ENCODE measurements at places on chromosomes 11 and 22. TPM values are rescaled to one million over a fixed set of nuclear protein-coding genes. Genes with fewer than 3 reads are reported as not detected.

PGR gene
- total RNA-seq, result not detected

GRCh38 chr11:88115828-88116755, 59.2 kb downstream of the RAB38 start:
- no peak overlapping the region for H3K4me3 ChIP-seq
- H3K4me1 ChIP-seq, result no peaks in the 10 kb centered on the region

- H3K27ac ChIP-seq, result no peak overlapping the region
- no peaks in the 10 kb centered on the region for H3K4me1 ChIP-seq
- no peak overlapping the region for H3K4me3 ChIP-seq
- H3K27me3 ChIP-seq, result no peaks in the 10 kb centered on the region
- no peak for DNase-seq
These were observed 1100.1 kb downstream of the BRD1 start for GRCh38 chr22:48727454-48728058.

GRCh38 chr11:86039094-86039493, 29.8 kb downstream of the PICALM start:
- no peak overlapping the region for H3K4me3 ChIP-seq
- peaks cover 47% of the 10 kb centered on the region for H3K4me1 ChIP-seq
- H3K36me3 ChIP-seq, result no peaks in the 10 kb centered on the region
- no peak overlapping the region for H3K27ac ChIP-seq

GRCh38 chr11:1639102-1639620, 9.6 kb downstream of the KRTAP5-5 start:
- H3K27ac ChIP-seq, result no peak overlapping the region
- no peak overlapping the region for H3K4me3 ChIP-seq
- no peaks in the 10 kb centered on the region for H3K36me3 ChIP-seq
- DNase-seq, result no peak
- H3K4me1 ChIP-seq, result no peaks in the 10 kb centered on the region
- peaks cover 3% of the 10 kb centered on the region for H3K27me3 ChIP-seq

GRCh38 chr11:103773537-103773936, 262.9 kb upstream of the DDI1 start:
- no peaks in the 10 kb centered on the region for H3K36me3 ChIP-seq
- H3K27me3 ChIP-seq, result no peaks in the 10 kb centered on the region
- DNase-seq, result no peak
- no peak overlapping the region for H3K4me3 ChIP-seq
- no peak overlapping the region for H3K27ac ChIP-seq
- no peaks in the 10 kb centered on the region for H3K4me1 ChIP-seq

- H3K4me3 ChIP-seq, result no peak overlapping the region
- no peak for DNase-seq
- H3K27ac ChIP-seq, result no peak overlapping the region
- no peaks in the 10 kb centered on the region for H3K27me3 ChIP-seq
- H3K36me3 ChIP-seq, result no peaks in the 10 kb centered on the region
These were observed 66.1 kb downstream of the TENM4 start for GRCh38 chr11:79374727-79375126.

DNA sequence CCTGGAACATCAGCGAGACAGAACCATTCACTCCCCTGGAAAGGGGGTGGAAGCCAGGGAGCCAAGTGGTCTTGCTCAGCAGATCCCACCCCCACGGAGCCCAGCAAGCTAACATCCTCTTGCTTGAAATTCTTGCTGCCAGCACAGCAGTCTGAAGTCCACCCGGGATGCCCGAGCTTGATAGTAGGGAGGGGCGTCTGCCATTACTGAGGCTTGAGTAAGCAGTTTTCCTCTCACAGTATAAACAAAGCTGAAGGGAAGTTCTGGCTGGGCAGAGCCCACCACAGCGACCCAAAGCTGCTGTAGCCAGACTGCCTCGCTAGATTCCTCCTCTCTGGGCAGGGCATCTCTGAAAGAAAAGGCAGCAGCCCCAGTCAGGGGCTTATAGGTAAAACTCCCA, 764.8 kb upstream of the LUZP2 start:
- H3K27me3 ChIP-seq, result no peaks in the 10 kb centered on the region
- no peaks in the 10 kb centered on the region for H3K4me1 ChIP-seq
- no peaks in the 10 kb centered on the region for H3K36me3 ChIP-seq
- H3K27ac ChIP-seq, result no peak overlapping the region

DNA sequence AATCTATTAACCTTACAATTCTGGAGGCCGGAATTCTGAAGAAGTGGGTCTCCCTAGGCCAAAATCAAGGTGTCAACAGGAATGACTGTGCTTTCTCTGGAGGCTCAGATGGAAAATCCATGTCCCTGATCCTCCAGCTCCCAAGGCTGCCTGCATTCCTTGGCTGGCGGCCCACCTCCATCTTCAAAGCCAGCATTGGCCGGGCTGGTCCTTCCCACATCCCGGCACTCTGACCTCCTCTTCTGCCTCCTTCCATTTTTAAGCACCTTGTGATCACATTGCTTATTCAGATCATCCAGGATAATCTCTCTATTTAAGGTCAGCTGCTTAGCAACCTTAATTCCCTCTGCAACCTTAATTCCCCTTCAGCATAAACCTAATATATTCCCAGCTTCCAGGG, 22.7 kb upstream of the CTSD start:
- no peak for DNase-seq
- peak overlapping the region; percentile 2 for H3K27ac ChIP-seq
- no peaks in the 10 kb centered on the region for H3K27me3 ChIP-seq

DNA sequence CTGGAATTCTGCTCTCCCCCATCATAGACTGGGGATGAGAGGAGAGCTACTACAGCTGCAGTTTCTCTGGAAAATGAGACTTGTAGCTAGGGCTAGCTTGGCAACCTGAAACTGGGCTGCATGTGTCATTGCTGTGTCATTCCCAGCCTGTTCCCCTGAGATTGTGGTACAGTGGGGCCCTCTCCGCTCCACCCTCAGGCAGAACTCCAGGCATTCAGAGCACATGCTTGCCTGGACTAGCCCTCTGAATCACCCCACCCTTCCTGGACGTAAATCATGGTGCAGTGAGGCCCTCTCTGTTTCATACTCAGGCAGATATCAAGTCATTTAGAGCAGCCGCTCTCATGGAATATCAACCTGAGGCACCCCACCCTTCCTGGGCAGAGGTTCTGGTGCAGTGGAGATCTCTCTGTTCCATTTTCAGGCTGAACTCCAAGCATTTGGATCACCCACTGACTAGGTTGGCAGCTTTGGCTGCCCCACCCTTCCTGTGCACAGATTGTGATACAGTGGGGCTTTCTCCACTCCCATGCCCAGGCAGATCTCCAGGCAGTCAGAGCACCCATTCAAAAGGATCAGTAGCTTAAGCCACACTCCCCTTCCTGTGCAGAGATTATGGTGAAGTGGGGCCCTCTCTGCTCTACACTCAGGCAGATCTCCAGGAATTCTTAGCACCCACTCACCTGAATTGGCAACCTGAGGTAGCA, 274.4 kb downstream of the C11orf87 start:
- no peaks in the 10 kb centered on the region for H3K4me1 ChIP-seq
- DNase-seq, result no peak
- H3K27me3 ChIP-seq, result no peaks in the 10 kb centered on the region
- no peak overlapping the region for H3K27ac ChIP-seq

GRCh38 chr11:65791719-65792213, 4.9 kb downstream of the OVOL1 start:
- DNase-seq, result no peak

SHISAL1 gene
- 1.2 TPM for total RNA-seq

DNA sequence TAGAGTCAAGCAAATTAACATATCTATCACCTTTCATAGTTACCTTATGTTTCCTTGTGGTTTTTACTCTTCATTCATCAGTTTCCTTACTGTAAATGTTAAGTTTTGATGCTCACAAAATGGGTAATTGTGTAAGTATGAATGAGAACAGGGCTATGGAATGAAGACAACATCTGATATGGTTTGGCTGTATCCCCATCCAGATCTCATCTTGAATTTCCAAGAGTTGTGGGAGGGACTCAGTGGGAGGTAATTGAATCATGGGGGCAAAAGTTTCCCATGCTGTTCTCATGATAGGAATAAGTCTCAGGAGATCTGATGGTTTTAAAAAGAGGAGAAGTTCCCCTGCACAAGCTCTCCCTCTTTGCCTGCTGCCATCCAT, 107.6 kb downstream of the CCDC34 start:
- H3K27me3 ChIP-seq, result no peaks in the 10 kb centered on the region
- no peaks in the 10 kb centered on the region for H3K36me3 ChIP-seq
- no peak overlapping the region for H3K27ac ChIP-seq
- no peaks in the 10 kb centered on the region for H3K4me1 ChIP-seq

MPEG1 gene
- total RNA-seq, result 0.08 TPM

DNA sequence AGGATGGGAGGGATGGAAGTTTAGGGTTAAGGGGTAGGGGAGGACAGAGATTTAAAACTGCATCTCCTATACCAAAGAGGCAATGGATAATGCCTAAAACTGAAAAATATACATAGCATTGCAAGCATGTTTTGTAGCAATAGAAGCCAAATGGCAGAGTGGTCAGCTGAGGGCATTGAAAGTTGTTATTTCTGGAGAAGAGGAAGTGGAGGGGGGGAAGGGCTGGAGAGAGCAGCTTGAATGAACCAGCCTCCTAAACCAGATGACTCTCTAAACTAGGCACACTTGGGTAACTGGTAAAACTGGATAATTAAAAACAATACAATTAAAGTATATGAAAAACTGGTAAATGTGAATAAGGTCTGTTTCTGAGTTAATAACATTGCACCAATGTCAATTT, 70.3 kb upstream of the TP53I11 start:
- H3K4me3 ChIP-seq, result no peak overlapping the region
- H3K27ac ChIP-seq, result no peak overlapping the region
- H3K27me3 ChIP-seq, result no peaks in the 10 kb centered on the region
- no peaks in the 10 kb centered on the region for H3K4me1 ChIP-seq
- H3K36me3 ChIP-seq, result no peaks in the 10 kb centered on the region

NTM gene
- 0.10 TPM for total RNA-seq

LRRC74B gene
- total RNA-seq, result not detected

OR4C15 gene
- total RNA-seq, result not detected

DNA sequence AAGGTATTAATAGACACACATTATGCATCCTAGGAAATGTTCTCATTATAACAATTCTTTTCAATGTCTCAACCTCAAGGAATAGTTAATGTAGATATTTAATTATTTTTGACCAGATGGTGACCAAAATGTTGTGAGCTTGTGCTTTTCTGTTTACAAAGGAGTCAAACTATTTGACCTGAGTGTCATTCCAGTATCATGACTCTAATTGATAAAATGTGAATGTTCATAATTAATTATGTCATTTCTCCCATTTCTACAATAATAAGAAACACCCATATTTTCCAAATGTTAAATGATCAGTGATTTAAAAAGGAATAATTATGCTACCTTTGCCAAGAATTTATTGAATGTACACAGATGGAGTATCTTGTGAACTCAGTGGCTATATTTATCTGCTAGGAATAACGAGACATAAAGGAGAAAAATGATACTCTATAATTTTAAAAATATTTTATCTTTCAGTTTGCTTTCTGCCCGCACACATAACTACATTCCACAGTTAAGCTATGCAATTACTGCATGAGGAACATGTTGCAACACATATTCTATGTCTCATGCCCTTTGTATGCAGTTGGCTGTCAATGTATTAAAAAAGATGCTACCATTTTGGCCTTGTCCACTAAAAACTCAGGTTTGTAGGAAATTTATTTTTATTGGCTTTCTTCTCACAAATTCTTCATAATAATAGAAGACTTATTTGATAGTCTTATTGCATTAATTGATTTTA, 376.7 kb upstream of the CCDC179 start:
- H3K4me3 ChIP-seq, result no peak overlapping the region
- no peaks in the 10 kb centered on the region for H3K4me1 ChIP-seq
- DNase-seq, result no peak
- no peaks in the 10 kb centered on the region for H3K36me3 ChIP-seq

TMEM121B gene
- 0.44 TPM for total RNA-seq

- no peaks in the 10 kb centered on the region for H3K36me3 ChIP-seq
- no peak overlapping the region for H3K27ac ChIP-seq
- DNase-seq, result peak; percentile 38
- H3K27me3 ChIP-seq, result no peaks in the 10 kb centered on the region
- no peak overlapping the region for H3K4me3 ChIP-seq
- no peaks in the 10 kb centered on the region for H3K4me1 ChIP-seq
These were observed 1089.3 kb downstream of the FAM181B start for GRCh38 chr11:81644239-81644840.

DNA sequence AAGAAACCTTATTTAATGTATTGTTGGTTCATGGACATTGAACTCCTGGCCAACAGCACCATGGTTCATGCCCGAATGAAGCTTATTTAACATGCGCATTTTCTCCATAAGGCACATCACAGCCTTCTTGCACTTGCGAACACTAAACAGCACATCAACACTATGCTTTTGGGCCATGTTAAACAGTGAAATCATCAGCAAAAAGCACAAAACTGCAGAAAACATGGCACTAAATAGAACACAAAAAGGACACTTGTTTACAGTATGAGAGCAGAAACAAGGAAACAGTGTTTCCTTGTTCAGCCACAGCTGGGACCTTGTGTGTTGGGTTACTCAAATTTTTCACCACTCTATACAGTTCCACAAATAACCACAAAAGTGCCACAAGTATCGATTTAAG, 122.3 kb downstream of the MSANTD4 start:
- no peaks in the 10 kb centered on the region for H3K4me1 ChIP-seq
- H3K27me3 ChIP-seq, result no peaks in the 10 kb centered on the region
- no peak overlapping the region for H3K4me3 ChIP-seq
- no peak for DNase-seq
- no peak overlapping the region for H3K27ac ChIP-seq
- H3K36me3 ChIP-seq, result no peaks in the 10 kb centered on the region

NECTIN1 gene
- 14.6 TPM for total RNA-seq

- H3K27ac ChIP-seq, result no peak overlapping the region
- no peak for DNase-seq
- H3K36me3 ChIP-seq, result no peaks in the 10 kb centered on the region
- no peaks in the 10 kb centered on the region for H3K4me1 ChIP-seq
- H3K27me3 ChIP-seq, result no peaks in the 10 kb centered on the region
- H3K4me3 ChIP-seq, result no peak overlapping the region
These were observed 9.4 kb downstream of the KLHL22 start for GRCh38 chr22:20486229-20486628.

DNA sequence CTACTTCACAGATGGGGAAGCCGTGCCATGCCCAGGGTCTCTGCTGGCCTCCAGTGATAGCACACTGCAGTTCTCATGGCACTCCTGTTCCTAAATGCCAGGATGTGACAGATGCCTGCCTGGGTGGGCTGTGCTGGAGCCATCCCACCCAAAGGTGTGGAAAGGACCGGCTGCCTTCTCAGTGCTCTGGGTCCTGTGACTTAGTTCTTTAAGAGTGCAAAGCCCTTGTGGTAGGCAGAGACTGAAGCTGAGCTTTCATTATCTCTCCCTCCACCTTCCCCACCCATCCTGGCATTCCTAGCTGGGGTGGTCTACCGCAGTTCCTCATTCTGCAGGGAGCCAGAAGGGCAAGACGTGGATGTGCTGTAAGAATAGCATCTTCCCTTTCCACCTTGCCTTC, 150.1 kb downstream of the CEP164 start:
- H3K4me1 ChIP-seq, result no peaks in the 10 kb centered on the region
- no peak for DNase-seq
- H3K27ac ChIP-seq, result no peak overlapping the region
- no peaks in the 10 kb centered on the region for H3K36me3 ChIP-seq
- no peaks in the 10 kb centered on the region for H3K27me3 ChIP-seq

RAG2 gene
- 0.10 TPM for total RNA-seq

GRCh38 chr11:69094111-69094914, 45.6 kb downstream of the TPCN2 start:
- H3K4me3 ChIP-seq, result no peak overlapping the region
- H3K27me3 ChIP-seq, result no peaks in the 10 kb centered on the region
- no peaks in the 10 kb centered on the region for H3K36me3 ChIP-seq
- no peak overlapping the region for H3K27ac ChIP-seq
- DNase-seq, result no peak

- H3K27ac ChIP-seq, result no peak overlapping the region
- no peaks in the 10 kb centered on the region for H3K4me1 ChIP-seq
- no peak overlapping the region for H3K4me3 ChIP-seq
- H3K27me3 ChIP-seq, result peaks cover 2% of the 10 kb centered on the region
These were observed 19.4 kb upstream of the LIN7C start for GRCh38 chr11:27525824-27526516.

Measured in Panc1 (cell line).